NCI-H460 (cell line): ENCODE measurements at places on chromosomes 6 and 20. TPM values are rescaled to one million over a fixed set of nuclear protein-coding genes. Genes with fewer than 3 reads are reported as not detected.

Gene TEAD3
- 2.4 and 2.7 TPM in 2 replicates for total RNA-seq

Gene RBL1
- 13.7 and 14.1 TPM in 2 replicates for total RNA-seq

Gene LPA
- total RNA-seq, result not detected in 2 replicates

Gene NMBR
- not detected in 2 replicates for total RNA-seq

- no peak for DNase-seq
Measured at GRCh38 chr20:58722877-58723627, 30.5 kb downstream of the NPEPL1 start.

DNA sequence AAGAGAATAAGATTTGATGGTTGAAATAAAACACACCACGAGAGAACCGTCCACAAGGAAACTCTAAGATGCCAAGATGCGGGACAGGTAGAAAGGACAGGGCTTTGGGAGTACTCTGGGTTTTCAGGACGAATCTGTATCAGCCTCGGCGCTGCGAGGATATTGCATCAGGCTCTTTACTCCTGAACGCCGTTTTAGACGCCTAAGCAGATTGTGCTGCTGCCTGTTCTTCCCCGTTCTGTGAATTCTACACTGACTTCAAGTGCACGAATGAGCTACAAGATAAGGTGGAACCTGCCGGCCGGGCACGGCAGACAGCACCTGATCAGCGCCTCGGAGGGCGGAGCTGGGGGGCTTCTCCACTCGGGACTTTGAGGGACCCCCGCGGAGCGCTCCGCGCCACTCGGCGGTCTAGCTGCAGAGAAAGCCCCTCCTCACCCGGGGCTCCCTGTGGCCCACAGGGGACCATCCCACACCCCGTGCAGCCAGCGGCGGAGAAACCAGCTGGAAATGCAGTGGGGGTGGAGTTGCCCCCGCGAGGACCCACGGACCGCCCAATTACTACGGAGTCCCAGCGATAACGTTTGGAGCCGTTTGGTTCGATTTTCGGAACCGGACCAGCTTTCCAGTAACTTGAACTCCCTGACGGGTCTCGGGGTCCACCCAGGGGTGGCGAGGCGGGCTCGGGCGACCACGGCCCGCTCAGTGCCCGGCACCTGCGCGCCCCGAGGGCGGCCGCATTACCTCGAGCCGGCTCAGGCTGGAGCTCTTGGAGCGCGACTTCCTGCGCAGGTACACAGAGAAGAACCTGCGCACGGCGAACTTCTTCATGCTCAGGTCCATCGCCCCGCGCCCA, 646 bp downstream of the RPS6KA2 start:
- DNase-seq, result peak; percentile 16

DNA sequence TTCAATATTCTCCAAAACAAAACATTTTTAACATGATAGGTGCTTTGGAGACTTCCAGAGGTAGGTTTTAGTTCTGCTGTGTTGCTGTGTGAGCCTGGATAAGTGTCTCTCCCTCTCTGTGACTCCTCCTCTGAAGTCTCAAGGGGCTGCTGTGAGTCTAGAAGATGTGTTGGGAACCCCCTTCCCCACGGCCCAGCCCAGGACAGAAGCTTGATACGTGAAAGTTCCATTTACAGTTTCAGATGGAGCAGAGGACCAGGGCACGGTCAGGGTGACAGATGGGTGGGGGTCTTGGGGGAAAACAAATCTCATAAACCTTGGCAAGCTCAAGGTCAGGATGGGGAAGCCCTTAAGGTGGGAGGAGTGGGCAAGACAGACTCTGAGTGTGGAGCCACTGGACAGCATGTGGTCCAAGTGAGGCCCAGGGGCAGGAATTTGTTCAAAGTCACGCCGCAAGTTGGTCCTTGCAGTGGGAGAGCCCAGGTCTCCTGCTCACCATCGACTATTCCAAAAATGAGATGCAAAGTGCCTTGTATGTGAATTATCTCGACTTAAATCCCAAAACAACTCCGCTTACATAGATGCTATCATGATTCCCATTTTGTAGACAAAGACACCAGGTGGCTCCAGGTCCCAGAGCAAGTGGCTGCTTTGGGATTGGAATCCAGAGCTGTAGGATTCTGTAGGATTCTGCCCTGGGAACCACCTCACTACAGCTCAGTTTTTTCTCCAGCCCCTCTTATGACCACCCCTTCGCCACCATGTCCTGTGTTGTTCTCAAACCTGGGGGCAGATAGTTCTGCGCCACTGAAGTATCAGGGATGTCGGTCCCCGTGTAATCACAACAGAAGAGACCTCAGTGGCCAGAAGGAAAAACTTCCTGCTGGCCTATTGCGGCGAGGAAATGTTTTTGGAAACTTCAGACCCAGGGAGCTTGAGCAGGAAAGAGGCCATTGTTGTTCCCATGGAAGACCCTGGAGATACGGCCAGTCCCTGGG, 1.9 kb downstream of the TGM2 start:
- no peak for DNase-seq

DNA sequence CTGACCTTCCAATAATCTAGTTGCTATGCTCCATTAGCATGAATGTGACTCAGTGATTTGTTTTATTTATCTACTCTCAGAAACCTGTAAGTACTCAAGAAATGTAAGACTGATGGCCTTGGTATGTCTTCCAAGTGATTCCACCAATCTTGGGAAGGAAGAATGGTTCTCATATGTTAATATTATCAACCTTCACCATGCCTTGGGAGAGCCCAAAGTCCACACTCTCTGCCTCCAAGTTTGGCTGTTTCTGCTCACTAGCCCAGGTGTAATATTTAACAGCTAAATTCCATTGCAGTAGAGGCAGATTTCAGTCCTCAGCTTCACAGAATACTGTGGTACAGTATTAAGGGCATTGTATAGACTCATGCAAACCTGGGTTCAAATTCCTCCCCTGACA, 51.8 kb downstream of the CLIC5 start:
- no peak for DNase-seq

GRCh38 chr6:167442245-167442644, 117.4 kb downstream of the TTLL2 start:
- no peak for DNase-seq

DNA sequence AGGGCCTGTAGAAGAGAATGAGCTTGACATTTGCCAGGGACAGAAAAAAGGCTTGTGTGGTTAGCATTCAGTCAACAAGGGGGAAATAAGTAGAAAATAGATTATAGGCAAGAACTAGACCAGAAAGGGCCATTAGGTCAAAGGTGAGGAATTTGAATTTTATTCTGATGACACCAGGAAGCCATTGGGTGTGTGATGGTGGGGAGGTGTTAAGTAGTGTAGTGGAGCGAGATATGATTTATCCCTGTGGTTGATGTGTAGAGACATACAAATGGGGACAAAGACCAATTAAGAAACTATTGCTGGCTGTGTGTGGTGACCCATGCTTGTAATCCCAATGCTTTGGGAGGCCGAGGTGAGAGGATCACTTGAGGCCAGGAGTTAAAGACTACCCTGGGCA, 11.0 kb downstream of the DSTN start:
- DNase-seq, result no peak

GRCh38 chr6:116055513-116055912, 5.2 kb downstream of the FRK start:
- DNase-seq, result no peak

DNA sequence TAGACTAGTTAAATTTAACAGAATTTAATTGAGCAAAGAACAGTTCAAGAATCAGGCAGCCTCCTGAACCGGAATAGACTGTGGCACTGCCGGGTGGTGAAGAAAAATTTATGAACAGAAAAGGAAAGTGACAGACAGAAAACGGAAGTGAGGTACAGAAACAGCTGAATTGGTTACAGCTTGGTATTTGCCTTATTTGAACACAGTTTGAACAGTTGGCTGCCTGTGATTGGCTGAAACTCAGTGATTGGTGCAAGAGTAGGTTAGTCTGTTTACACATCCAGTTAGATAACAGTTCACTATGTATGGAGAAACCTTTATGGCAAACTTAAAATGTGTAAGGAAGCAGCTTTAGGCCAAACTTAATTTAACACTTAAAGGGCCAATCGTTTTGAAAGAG, 116.0 kb upstream of the CITED2 start:
- DNase-seq, result no peak

- no peak for DNase-seq
Measured at GRCh38 chr6:6006006-6006427, 708 bp downstream of the NRN1 start.

- DNase-seq, result peak; percentile 68
Measured at GRCh38 chr6:41682056-41682477, 43.8 kb downstream of the MDFI start.

GRCh38 chr6:55886185-55886836, 10.9 kb upstream of the BMP5 start:
- DNase-seq, result no peak

DNA sequence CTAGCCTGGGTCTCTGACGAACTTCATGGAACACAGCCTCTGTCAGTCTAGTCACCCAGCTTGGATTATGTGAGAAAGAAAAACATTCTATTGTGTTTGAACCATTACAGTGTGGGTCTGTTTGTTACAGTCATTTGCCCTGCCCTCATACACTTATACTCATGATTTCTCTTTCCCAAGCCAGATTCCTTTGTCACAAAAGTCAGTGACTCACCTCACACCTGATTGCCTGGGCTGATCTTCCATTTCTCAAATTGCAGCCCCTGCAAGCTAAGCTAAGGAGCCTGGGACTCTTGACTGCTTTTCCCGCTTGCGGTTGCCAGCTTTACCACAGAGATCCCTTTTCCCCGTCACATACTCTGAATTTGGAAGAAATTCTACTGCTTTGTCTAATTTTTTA, 395.9 kb downstream of the SAMD5 start:
- no peak for DNase-seq

DNA sequence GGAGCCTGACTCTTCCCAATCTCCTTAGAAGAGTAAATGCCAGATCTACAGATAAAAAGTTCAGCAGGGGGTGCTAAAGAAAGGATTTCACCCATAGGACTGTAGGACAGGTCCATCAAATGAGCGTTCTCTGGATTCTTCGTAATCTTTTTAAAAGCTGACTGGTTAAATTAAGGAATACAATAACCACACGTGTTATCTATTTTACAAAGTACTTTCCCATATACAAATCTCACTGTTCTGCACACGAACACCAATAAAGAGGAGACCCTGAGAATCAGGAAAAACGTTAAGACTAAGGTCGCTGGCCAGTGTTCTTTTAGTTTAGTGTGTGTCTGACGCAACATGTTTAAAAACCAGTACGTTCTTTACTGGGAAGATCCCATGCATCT, 542 bp downstream of the TUBE1 start:
- peak; percentile 24 for DNase-seq

- DNase-seq, result no peak
Measured at GRCh38 chr6:165605901-165606739, 56.9 kb downstream of the PDE10A start.

GRCh38 chr6:120606743-120607142, 727.5 kb downstream of the TBC1D32 start:
- DNase-seq, result no peak
